IMR-90 (cell line): ENCODE measurements at places on chromosomes 2 and 18. TPM values are rescaled to one million over a fixed set of nuclear protein-coding genes. Genes with fewer than 3 reads are reported as not detected.

DNA sequence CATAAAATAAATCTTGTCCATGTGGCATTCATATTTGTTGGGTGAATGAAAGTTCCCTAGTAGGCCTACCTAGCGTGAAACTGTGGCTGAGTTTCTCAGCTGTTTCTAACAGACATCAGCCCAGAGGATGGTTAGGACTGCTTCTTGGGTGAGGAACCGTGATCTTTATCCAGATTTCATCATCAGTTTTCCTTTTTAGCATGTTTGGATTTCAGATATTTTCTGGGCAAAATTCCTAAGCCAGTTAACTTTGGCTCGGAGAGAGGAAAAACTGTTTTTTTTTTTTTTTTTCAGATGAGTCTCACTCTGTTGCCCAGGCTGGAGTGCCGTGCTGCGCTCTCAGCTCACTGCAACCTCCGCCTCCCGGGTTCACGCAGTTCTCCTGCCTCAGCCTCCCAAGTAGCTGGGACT lies 53.5 kb downstream of the DGKD start:
- peak; percentile 67 for DNase-seq
- H3K4me3 ChIP-seq, result no peak overlapping the region
- H3K36me3 ChIP-seq, result 0 out of 2 replicates have a peak, but pooled peaks cover 2% of the 10 kb centered on the region
- no peaks in the 10 kb centered on the region for H3K4me1 ChIP-seq

DNA sequence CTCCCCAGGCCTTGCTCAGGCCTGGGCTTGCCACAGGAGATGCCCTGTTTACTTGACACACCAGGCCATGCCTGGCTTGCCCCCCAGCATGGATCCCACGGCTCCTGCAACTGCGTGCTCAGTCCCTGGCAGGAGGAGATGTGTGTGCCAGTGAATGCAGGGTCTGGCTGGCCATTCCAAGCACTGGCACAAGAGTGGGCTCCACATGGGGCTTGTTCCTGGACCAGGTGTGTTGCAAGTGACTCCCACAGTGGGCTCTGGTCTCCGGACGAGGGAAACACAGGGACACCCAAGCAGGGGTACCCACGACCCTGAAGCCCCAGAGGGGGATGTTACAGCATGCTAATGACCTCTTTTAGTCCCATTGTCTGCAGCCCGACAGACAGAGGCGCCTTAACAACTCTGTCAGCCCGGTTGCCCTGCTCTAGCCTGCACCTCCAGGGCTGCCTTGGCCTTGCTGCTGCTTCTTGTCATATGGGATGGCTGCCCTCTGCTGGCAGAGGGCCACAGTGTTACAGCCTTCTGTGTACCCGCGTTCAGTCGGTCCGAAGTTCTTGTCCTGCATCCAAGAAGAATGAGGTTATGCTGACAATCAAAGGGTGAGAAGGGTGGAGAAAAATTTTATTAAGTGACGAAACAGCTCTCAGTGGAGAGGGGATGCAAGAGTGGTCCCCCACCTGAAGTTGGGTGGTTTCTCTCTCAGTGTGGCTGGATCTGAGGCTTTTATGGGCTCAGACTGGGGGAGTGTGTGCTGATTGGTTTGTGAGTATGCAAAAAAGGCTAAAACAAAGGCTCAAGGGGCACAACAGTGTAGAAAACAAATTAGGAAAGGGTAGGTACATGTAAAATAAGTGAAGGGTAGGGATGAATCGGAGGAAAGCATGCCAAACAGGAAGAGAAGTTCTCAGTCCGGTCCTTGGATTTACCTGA lies 180.4 kb downstream of the MBD5 start:
- H3K36me3 ChIP-seq, result no peaks in the 10 kb centered on the region; the same call in 1 of the 2 replicates
- H3K27me3 ChIP-seq, result no peaks in the 10 kb centered on the region
- H3K4me3 ChIP-seq, result no peak overlapping the region

DNA sequence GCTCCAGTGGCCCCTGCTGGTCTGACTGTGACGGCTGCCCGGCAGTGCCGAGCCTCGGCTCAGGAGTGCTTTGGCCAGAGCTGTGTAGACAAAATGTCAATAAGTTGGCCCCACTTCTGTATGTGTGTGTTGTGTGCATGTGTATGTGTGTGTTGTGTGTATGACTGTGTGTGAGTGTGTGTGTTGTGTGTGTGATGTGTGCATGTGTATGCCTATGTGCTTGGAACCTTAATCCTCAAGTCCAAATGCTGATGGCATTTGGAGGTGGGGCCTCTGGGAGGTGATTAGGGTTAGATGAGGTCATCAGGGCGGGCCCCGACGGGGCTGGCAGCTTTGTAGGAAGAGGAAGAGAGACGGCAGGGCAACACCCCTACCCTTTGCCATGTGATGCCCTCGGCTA lies 269.0 kb downstream of the DCDC2C start:
- H3K27me3 ChIP-seq, result no peaks in the 10 kb centered on the region
- no peak overlapping the region for H3K4me3 ChIP-seq
- no peak for DNase-seq
- no peak overlapping the region for H3K27ac ChIP-seq
- no peaks in the 10 kb centered on the region for H3K36me3 ChIP-seq

DNA sequence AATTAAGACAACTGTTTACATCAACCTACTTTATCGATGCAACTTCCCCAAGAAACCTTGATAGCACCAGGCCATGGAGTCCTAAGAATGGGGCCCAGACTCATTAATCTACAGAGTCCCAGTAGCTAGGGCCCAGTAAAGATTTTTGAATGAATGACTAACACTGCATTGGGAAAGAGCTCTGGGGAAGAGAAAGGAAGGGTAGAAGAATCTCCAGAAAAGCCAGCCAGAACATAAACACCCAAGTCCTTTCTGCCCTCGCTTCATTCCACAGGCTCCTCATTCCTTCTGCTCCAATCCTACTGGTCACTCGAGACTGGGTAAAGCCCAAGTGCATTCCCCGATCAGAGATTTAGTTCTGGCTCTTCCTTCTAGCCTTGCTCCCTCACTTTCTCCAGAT lies 44.3 kb downstream of the CYRIA start:
- H3K36me3 ChIP-seq, result peaks cover 15% of the 10 kb centered on the region
- H3K27ac ChIP-seq, result peak overlapping the region; percentile 2; the same call in 1 of the 2 replicates
- H3K27me3 ChIP-seq, result no peaks in the 10 kb centered on the region
- no peak overlapping the region for H3K4me3 ChIP-seq
- peaks cover 30% of the 10 kb centered on the region for H3K4me1 ChIP-seq

DNA sequence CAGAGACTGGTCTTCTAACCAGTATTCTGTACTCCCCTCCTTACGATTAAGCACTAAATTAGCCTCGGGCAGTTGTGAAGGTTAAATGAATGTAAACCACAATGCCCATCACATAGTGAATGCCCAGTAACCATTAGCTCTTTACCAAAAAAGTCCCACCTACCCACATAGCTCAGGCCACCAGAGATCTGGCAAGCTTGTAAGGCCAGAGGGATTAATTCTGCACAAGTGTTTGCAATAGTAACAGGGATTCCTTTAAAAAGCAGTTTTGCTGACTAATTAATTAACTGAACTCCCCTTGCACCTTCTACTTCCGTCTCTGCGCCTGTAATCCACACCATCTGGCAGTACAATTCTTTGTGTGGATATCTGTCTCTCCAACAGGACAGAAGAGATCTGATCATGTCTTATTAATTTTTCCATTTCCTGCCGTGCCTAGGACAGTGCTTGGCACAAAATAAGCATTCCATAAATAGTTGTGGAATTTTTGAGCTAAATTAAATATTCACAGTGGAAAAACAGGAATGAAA lies 36.2 kb upstream of the IGFBP2 start:
- no peaks in the 10 kb centered on the region for H3K36me3 ChIP-seq
- H3K27me3 ChIP-seq, result peaks cover 2% of the 10 kb centered on the region; the same call in 1 of the 2 replicates
- peaks cover 5% of the 10 kb centered on the region for H3K4me1 ChIP-seq
- no peak for DNase-seq

GRCh38 chr18:23738151-23738550 lies 48.9 kb downstream of the LAMA3 start:
- no peaks in the 10 kb centered on the region for H3K4me1 ChIP-seq
- H3K27ac ChIP-seq, result no peak overlapping the region
- H3K4me3 ChIP-seq, result no peak overlapping the region

GRCh38 chr2:173783382-173783781 lies 181.8 kb downstream of the SP3 start:
- DNase-seq, result no peak
- H3K4me1 ChIP-seq, result no peaks in the 10 kb centered on the region
- H3K4me3 ChIP-seq, result no peak overlapping the region

Gene IL1B
- total RNA-seq, result 3.0 and 3.6 TPM in 2 replicates
